CD4-positive, alpha-beta T cell treated with Interleukin-12 subunit alpha and Interleukin-12 subunit beta, for 1 hour (primary cell): ENCODE measurements at places on chromosomes 5 and 9.

GRCh38 chr9:71984831-71985281, 73.4 kb downstream of the C9orf85 start:
- DNase-seq, result no peak

DNA sequence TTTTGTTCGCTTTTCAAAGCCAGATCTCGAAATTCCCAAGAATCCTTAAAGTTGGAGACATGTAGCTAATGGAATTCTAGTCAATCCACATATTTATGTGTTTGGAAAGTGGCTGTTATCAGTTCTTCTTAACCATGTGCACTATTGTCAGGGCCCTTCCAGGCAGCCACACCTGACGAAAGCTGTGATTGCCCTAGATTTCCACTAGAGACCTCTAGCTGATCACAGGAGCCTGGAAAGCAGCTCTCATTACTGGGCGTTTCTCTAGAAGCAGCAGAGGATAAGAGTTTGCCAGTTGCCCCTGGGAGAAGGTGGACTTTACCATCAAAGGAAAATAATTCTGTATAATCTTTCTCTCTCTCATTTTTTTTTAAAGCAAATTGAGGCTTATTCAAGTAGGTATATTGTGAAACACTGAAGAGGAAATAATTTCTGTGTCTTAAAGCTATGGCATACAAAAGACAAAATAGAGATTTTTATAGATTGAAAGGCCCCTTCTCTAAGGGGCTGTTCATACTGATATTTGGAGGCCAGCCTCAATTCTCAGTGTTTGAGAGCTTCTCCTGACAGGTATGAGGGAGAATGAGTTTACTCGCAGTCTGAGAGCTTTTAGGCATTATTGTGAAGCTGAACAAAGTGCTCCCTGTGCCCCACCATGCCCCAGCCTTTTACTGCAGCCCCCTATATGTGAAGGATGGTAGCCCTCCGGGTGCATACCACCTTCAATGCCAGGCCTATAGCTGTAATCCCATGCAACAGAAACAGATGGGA, 405.4 kb upstream of the ACTBL2 start:
- DNase-seq, result no peak

DNA sequence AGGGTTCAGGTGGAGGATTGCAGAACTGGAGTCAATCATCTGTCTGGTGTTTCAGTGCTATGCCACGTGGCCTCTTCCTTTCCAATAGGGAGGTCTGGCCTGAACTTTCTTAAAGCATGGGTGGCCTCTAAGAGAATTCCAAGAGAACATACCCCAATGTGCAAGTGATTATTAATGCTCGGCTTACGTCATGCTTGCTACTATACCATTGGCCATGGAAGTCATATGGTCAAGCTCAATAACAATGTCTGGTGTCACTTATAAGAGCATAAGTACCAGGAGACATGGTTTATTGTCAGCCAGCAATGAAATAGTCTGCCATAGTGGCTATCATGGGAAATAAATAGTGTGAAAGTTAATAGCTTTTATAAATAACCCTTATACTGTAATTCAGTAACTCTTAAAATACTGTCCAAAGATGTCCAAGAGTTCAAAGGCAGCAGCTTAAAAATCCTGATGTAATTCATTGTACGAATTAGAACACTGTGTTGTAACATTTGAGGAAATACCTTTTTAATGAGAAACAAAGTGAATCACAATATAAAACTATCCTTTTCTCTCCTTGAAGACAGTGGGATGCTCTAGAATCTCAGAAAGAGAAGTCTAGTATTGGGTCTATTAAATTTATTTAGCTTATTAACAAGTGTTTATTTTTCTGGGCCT, 355.4 kb upstream of the PRR16 start:
- DNase-seq, result no peak

GRCh38 chr5:68167195-68167651, 48.3 kb upstream of the PIK3R1 start:
- DNase-seq, result no peak

DNA sequence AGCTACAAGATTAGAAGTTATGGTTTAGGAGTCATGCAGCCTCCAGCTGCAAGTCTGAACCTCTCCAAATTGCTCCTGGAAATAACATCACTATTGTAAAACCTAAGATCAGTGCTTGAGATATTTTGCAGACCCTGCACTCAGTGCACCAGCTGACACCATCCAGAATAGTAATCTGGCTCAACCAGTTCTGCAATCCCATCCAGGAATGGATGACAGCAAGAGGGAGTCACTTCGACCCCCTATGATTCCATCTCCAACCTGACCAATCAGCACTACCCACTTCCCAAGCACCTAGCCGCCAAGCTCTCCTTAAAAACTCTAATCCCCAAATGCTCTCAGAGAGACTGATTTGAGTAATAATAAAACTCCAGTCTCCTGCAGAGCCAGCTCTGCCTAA, 37.9 kb upstream of the NR4A3 start:
- DNase-seq, result no peak

DNA sequence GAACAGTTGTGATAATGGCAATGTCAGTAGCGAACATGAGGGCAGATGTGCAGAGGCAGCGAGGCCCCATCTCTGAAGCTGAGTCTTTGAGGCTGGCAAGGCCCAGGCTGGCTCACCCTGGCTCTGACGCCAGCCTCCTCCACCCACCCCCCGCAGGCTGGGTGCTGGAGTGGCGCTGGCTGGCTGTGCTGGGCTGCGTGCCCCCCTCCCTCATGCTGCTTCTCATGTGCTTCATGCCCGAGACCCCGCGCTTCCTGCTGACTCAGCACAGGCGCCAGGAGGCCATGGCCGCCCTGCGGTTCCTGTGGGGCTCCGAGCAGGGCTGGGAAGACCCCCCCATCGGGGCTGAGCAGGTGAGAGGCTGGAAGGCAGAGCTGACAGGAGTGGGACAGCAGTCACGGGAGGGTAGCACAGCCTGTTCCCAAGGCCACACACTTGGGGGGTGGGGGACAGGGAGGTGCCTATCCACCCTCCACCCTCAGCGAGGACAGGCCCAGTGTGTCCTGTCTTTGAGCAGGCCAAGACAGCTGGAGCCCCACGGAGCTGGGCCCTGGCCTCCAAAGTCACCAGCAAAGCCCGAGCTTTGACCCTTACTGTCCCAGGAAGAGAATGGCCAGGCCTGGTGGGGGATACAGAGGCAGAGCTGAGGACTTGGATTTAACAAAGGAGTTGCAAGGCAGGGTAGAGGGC, 5.6 kb downstream of the SLC2A8 start:
- DNase-seq, result no peak

- no peak for DNase-seq
Observed at GRCh38 chr5:123125962-123126732, 37.1 kb downstream of the PRDM6 start.

DNA sequence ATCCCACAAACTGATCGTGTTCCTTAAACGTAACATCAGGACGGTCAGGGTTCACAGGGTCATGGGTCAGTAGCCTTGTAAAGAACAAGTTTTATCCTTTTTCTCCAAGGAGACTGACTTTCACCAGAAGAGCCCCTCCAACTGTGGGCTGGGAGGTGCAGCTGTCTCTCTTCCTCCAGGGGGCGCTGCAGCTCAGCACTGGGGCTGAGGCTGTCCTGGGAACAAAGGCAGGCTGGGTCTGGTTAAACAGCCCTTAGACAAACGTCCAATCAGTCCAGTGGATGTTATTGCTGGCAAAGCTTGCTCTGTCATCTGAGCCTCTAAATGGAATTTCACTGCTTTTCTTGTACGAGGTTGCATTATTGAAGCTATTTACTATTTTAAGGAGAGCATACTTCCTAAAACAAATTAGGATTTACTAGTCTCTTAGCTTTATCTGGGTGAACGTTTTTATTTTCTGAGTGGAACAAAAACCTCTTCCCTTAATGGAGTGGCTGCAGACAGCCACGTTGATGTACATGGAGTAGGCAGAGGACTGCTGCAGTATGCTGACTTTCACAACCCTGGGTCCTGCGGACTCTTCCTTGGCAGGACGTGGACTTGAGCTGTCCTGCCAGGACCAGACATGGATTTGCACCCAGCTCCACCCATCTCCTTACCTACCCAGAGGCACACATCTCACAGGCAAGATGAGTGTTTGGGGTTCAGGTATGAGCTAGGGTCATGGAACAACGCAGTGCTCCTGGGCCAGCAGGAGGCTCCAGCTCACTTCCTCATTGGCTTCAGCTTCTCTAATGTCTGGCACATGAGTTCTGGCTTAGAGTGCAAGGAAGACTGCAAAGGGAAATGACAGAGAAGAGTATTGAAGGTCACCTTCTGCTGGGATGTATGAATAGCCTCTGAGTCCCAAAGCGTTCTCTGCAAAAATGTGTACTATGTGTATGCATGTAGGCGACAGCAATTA, 7.8 kb downstream of the EXOSC2 start:
- DNase-seq, result peak; percentile 70

DNA sequence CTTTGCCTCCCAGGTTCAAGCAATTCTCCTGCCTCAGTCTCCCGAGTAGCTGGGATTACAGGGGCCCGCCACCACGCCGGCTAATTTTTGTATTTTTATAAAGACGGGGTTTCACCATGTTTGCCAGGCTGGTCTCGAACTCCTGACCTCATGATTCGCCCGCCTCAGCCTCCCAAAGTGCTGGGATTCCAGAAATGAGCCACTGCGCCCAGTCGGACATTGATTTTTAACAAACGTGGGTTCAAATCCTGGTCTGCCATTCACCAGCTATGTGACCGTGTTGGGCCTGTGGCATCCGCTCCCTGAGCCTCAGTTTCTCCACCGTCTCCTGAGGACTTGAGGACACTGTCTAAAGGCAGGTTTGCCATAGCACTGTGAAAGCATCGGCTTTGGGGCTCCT, 41.8 kb upstream of the NEK6 start:
- DNase-seq, result no peak

- DNase-seq, result no peak
Observed at GRCh38 chr9:93096811-93097382, 880 bp downstream of the CARD19 start.
